Left ventricle myocardium inferior (tissue), 1 donor: ENCODE measurements at places on chromosomes 16 and 17.

GRCh38 chr17:64320613-64321553 is 57.8 kb upstream of the TEX2 start:
- peak; percentile 38 for DNase-seq

DNA sequence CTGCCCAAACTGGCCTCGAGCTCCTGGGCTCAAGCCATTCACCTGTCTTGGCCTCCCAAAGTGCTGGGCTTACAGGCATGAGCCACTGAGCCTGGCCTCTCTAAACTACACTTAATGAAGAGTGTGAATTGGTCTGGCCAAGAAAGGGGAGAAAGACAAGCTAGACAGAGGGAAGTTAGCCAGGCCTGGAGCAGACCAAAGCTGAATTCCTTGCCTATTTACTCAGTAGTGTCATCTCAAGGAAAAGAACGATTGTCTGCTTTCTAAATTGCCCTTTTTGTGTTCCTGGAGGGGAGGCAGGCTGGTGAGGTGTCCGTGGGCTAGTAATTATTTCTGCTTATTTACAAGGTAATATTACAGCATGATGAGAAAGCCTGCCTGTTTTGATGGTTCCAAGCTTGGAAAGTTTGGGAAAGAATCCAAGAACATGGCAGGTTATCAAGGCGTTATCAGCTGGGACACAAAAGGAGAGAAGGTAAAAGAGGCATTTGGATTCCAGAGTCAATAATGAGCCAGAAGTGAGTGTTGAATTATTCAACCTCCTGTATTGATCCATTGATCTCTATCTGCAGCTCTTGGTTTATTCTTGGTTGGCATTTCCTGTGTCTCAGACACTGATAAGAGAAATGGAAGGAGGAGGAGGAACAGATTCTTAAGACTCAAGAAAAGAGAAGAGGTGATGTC is 6.3 kb upstream of the CBFB start:
- no peak for DNase-seq

DNA sequence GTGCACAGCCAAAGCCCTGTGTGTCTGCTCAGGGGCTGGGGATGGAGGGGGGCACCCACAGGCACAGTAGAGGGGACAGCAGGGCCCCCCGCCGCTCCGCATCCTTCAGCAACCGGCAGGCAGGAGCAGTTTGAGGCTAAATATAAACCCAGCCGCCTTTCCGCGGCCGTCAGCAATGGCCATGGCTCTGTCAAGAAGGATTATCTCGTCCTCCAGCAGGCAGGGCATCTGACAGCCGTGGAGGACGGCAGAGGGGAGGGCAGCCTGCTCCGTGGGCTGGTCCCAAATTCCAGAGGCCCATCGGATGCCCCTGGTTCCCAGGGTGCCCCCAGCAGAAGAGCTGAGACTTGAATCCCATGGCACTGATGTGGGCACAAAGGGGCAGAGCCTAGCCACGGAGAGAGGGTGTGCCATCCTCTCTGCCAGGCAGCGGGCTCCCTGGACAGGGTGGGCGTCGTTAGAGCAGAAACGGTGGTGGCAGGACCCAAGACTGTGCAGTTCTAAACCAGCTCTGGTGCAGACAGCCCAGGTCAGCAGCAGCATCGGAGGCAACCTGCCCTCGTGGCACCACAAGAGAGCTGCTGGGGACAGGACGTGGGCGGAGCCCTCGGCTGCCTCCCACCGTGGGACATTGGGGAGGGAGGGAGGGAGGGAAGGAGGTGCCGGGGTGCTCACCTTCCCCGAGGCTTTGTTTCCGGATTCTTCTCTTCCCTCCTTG is 198.8 kb upstream of the CIBAR2 start:
- DNase-seq = peak; percentile 37

GRCh38 chr17:68737761-68738443 is 136.7 kb upstream of the FAM20A start:
- DNase-seq = no peak

DNA sequence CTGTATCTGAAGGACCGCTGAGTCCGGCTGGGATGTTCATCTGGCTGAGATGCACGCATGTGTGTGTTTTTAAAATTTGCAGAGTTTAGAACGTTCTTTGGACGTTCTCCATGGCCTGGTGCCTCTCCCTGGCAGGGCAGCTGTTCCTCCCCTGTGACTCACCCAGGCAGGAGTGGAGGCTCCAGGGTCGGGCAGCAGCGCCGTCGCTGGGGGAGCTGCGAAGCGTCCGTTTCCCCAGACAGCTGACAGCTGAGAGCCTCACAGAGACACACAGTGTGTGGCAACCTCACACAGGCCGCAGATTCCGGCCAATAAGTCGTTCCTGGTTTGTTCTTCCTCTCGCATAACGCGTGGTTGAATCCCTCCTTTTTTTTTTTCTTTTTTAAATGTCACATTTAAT is 80.6 kb downstream of the OR1D5 start:
- DNase-seq = peak; percentile 79

- DNase-seq = peak; percentile 92
These were observed 3.2 kb upstream of the DBNDD1 start for GRCh38 chr16:90022209-90023077.

GRCh38 chr16:23434380-23434779 is 18.6 kb downstream of the COG7 start:
- DNase-seq = no peak

DNA sequence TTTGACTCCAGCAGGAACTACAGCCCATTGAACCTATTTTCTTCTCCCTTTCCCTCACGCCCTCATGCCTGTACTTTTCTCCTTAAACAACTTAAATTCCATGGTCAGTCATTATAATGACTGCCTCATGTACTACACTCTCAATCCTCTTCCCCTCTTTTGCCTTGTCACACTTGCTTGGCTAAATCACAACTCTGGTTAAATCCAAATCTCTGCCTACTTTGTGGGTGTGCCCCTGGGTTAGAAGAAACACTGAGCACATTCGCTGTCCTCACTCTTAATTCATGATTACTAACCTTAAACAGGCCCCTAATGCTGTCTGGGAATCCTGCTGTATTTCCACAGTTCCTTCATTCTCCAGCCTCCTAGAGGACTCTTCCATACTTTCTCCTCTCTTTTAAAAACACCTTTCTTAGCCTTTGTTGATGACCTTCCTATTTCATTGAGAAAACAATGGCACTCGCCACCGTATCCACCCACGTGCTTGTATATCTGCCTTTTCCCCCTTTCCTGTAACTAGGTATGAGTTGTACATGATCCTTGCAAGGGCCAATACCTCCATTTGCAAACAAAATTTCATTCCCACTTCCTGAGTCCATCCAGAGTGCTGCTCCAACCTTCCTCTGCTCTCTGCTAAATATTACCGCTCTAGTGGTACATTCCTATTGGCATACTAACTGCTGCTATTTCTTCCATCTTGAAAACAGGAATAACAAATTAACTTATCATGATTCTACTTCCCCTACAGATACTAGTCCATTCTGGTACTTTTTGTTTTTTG is 28.9 kb downstream of the ZNRF1 start:
- no peak for DNase-seq

DNA sequence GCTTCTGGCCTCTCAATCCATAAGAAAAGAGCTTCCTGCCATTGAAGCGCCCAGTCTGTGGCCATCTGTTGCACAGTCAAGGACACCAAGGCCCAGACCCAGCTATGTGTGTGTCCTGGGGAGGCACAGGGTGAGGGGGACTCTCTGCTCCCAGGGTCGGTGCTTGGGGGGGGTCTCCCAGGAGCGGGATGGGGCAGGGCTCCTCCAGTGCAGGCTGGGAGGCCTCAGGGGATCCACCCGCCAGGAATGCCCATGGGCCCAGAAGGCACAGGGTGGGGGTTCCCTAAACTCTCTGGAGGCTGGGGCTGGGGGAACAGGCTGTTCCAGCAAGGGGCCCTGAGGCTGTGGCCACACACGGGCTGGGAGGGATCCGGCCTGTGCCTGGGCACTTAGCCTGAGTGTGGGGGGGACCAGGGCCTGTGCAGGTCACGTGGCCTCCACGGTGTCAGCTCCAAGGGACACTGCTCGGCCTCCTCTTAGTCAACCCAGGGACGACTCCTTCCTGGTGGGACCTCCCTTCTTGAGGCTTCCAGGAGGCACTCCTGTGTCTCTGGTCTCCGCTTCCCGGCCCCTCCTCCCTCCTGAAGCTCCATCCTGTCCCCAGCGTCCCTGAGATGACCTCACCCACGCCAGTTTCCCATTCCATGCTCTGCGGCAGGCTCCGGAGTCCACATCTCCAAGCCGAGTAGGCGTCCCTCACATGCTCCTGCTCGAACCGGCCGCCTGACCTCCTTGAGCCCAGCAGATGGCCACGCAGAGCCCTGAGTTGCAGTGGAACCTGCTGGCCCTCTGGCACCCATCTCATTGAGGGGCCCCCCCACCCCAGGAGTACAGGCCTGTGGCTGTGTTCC is 23.1 kb upstream of the BAHCC1 start:
- DNase-seq = peak; percentile 71

- no peak for DNase-seq
These were observed 117.6 kb downstream of the TANGO6 start for GRCh38 chr16:68960910-68961309.

DNA sequence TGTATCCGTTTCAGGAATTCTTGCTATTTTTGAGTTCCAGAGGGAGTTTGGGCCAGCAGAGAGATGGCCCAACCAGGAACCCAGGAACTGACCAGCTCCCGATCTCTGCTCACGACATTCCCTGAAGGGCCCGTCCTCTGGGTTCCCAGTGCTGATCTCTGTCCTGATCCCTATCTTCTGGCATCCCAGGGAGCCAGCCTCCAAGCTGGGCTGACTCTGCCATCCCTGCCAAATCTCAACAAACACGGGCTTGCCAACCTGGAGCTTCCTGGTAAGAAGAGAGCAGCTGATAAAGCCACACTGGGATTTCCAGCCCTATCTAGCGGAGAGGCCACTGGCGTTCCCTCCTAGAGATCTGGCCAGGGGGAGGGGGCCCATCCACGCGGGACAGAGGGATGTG is 16.2 kb downstream of the GPRC5B start:
- DNase-seq = no peak

GRCh38 chr17:62998665-62999393 is 32.8 kb downstream of the TANC2 start:
- DNase-seq = no peak

DNA sequence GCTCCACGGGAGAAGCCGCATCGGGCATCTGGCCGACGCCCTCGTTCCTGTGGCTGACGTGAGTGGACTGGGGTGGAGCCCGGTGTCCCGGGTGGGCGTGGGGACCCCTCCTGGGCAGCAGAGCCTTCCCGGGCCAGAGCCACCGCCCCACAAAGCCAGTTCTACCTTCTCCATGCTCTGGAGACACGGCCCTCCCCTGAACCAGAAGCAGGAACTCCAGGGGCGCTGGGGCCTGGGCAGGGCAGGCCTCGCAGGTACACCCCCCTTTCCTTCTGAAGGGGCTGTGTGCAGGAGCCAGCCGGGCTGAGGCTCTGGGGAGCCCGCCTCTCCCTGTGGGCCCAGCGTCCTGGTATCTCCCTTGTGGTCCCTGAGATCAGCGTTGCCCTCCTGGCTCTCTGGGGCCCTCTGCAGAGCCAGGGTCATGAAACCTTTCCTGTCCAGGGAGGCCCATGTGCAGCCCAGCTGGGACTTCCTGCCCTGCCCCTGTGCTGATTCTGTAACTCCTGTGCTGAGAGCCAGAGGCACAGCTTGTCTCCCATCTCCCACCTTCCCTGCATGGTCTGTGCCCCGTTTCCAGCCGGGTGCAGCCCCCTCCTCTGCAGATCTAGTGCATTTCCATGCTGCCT is 6.5 kb downstream of the PIGQ start:
- no peak for DNase-seq

DNA sequence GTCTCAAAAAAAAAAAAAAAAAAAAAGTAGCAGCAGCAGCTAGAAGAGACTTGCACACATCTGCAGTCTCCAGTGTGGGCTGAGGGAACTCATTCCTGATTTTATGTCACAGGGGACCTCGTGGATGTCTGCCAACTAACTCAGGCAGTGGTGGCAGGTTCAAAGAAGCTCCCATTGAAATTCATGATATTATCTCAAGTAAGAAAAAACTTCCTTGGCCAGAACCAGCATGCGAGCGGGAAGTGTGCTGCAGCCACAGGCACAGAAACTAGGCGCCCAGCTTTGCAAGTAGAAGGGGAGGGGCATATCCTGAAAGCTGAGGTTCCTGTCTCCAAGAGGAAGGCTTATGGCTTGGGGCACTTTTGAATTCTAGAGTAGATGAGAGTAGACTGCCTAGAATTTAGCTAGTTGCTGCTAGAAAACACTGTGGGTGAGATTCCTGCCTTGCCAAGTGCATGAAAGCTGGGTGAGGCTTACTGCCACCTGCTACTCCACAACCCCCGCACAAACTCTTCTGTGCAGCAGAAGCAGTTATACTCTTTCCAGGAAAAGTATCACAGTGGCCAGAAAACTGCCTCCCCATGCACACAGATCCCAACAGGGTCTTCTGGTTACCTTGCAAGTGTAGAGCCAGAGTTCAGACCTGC is 603.8 kb upstream of the CA10 start:
- no peak for DNase-seq
